Stimulated activated CD8-positive, alpha-beta memory T cell treated with anti-CD3 and anti-CD28 coated beads, Interleukin-4, amount 100 ng/mL, for 1 hour (primary cell): ENCODE measurements at places on chromosomes 6 and 20.

DNA sequence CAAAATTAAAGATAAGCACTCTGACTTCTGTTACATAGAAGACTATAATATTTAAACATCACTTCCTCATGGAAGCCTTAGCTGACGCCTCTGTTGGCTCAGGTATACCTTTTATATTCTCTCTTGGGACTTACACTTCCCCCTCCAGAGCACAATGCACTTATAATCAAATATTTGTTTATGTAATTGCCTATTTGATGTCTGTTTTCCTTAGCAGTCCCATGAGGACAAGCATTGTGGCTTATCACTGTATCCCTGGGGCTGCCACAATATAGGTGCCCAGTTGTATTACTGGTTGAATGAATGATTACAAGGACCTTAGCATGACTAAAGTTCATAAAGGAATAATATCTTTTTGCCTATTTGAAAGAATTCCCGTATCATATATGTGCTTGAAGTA, 186.7 kb upstream of the VGLL2 start:
- no peak for DNase-seq

- no peak for DNase-seq
These were observed 1.4 kb downstream of the PLAGL2 start for GRCh38 chr20:32205843-32206759.

DNA sequence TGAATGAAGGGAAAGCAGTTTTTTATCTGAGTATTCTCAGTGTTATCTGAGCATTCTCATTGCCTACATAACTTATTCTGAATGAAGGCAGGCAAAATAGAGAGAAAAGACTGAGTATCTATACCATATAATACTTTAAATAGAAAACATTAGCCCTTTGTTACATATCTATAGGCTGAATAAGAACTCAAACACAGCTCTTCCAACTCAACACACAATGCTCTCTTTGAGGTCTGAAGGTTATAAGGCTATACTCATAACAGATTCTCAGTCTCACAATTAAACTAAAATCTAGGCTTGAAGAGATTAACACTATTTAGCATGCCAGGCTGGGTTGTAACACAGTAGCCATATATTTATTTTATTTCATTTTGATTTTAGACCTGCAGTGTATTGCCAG, 56.9 kb downstream of the EYS start:
- DNase-seq, result no peak

DNA sequence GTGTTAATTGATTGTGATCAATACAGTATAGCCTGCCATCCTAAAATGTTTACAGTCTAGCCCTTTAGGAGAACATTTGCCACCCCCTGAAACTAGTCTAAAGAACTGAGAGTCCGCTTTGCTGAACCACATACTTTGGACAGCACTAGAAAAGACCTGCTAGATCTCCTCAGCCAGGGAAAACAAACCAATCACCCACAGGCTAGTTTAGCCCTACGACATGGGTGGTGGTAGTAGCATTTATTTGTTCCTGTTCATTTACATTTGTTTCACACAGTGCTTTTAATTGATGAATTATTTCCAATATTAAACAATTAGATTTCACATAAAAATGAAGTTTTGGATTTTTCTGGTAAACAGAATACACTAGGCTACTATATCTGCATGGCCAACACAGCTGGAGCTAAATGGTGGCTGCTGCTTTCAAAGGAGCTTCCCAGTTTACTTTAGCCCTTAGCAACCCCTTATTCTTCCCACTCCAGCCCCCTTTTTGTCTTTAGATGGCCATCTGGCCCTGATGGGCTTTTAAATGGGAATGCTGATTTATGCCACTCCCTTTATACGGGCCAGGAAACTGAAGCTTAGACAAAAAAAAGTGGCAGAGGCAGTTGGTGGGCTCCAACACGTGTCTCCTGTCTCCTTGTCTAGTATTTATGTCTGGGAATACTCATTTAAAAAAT, 72.4 kb downstream of the ADGRG6 start:
- DNase-seq, result no peak

DNA sequence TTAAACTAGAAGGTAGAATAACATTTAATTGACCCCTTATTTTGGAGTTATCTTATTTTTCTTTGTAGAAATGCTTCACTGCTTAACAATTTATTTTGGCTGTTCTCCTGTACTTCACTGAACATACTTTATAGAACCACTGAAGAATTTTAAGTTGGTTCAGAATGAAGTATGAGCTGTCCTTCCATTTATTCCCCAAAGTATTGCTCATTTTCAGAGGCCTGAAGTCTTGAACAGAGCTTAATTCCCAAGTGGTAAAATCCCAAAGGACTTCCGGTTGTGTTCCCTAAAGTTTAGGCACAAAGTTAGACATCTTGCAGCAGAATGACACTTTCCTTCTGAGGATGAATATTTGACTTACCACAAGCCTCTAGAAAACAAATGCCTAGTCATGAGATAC, 233.3 kb downstream of the TINAG start:
- no peak for DNase-seq

DNA sequence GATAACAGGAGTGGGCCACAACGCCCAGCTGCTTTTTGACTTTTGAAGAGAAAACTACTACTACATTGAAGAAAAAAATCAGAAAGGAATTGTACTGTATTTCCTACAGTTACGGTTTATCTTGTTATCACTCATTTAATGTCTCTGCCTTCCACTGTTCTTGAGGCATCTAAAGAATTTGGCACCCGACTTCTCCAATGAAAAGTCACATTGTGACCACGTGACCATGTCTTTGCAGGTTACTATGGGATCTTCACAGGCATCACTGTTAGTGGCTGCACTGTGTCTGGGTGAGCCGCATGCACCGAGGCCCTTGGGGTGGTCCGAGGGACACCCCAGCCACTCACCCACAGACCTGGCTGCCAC, 26.8 kb downstream of the RRBP1 start:
- no peak for DNase-seq

DNA sequence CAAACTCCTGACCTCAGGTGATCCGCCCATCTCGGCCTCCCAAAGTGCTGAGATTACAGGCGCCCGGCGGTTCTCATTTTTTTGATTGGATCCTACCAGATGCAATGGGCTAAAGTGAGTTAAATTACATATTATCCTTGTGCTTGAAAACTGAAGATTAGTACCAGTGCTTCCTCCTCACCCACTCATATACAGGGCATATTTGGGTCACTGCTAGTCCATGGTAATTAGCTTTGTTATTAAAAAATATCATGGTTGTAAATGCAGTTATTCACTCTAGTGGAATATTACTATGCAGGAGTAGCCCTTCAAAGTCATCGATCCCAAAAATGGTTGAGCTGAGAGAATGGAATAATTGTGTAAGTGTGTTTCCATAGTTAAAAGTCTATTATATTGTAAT, 26.5 kb downstream of the ZNF292 start:
- DNase-seq, result no peak

- DNase-seq, result no peak
These were observed 418.6 kb downstream of the CDKAL1 start for GRCh38 chr6:20952699-20953474.

DNA sequence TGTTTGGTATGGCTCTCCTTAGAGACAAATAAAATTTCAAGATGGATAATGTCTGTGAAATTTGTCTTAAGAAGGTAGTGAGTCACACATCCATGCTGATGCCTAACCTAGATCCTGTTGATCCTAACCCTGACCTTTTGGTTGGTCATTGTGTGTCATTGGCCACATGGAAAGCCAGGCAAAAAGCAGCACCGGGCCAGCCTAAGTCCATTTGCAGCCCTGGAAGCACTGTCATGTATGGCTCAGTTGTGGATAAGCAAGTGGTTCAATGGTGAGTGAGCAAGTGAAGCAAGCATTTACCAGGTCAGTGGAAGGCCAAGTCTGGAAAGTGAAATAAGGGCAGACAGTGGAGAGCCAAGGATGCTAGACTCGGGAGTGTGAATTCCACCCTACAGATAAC, 12.1 kb upstream of the XRN2 start:
- no peak for DNase-seq

- no peak for DNase-seq
These were observed 509 bp upstream of the TPD52L2 start for GRCh38 chr20:63864545-63864977.

GRCh38 chr20:56381501-56381900, 10.5 kb downstream of the AURKA start:
- DNase-seq, result no peak

- DNase-seq, result no peak
These were observed 109.2 kb upstream of the RALGAPA2 start for GRCh38 chr20:20821484-20822260.

DNA sequence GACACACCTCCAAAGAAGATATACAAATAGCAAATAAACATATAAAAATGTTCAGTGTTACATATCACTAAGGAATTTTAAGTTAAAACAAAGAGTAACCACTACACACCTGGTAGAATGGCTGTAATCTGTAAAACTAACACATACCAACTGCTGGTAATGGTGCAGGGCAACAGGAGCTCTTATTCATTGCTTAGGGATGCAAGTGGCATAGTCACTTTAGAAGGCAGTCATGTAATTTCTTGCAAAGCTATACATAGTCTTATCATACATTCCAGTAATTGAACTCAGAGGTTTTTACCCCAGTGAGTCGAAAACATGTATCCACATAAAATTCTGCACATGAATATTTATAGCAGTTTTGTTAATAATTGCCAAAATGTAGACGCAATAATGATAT, 906.8 kb upstream of the CITED2 start:
- DNase-seq, result no peak

- DNase-seq, result no peak
These were observed 88.8 kb upstream of the NFATC2 start for GRCh38 chr20:51631011-51631950.

DNA sequence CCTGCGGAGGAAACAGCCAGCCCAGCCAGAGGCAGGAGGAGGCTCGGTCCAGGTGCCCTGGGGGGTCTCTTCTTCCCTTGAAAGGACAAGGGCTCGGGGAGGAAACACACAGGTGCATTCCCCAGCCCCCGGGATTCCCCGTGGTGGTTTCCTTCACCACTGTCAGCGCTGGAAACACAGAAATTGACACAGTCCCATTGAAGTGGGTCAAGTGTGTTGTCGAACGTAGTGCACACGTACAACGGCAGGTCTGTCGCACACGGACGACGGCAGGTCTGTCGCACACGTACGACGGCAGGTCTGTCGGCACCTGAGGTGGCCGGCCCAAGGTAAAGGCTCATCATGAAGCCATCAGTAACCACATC, 80.9 kb downstream of the DLL1 start:
- DNase-seq, result no peak

GRCh38 chr6:121485359-121485811, 49.9 kb downstream of the GJA1 start:
- no peak for DNase-seq

DNA sequence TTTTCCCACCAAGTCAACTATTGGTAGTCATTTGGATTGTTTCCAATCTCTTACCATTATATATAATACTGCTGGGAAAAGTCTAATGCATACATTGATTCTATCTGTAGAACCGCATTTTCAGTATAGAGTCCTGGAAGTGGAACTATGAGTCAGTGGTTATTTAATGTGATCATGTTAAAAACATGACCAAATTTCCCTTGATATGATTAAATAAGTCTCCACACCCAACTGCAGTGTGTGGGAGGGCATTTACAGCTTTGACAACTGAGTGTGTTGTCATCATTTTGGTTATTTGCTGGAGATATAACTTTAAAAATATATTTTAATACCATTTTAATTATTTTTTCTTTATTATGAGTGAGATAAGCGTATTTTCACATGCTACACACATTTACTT, 1027.6 kb downstream of the EYS start:
- no peak for DNase-seq

- no peak for DNase-seq
These were observed 8.8 kb downstream of the SYNJ2 start for GRCh38 chr6:157990321-157991066.

GRCh38 chr20:47576516-47577033, 74.9 kb downstream of the NCOA3 start:
- DNase-seq, result no peak

DNA sequence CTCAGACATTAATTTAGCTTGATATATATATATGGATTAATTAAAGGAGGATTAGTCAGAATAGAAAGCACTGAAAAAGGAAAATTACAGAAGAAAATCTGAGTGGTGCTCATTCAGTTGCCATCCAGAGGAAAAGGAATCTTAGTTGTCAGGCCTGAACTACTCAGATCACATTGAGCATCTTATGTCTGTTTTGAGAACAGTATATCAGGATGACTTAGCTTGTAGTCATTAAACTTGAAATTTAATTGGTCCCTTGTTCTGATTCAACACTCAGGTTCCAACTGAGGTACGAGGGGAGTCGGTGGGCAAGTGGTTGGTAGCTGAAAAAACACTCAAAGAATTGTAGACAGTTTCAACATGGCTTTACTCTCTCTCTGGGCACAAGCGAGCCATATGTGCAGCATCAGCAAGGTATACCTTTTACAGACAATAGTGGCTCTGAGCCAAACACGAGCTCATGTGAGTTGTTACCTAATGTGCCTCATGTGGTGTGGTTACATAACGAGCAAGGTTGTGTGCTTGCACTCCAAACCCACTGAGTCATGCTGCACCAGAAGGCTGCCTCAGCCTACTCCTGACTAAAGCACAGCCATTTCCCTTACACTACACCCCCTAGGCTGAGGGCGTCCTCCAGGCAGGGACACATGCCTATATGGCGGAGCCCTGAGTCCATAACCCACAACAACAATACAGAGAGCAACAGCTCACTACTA, 73.0 kb upstream of the HMGN3 start:
- DNase-seq, result no peak

- DNase-seq, result no peak
These were observed 12.1 kb downstream of the PTCHD4 start for GRCh38 chr6:48098923-48099322.

GRCh38 chr6:45830441-45831139, 185.1 kb downstream of the CLIC5 start:
- DNase-seq, result no peak

DNA sequence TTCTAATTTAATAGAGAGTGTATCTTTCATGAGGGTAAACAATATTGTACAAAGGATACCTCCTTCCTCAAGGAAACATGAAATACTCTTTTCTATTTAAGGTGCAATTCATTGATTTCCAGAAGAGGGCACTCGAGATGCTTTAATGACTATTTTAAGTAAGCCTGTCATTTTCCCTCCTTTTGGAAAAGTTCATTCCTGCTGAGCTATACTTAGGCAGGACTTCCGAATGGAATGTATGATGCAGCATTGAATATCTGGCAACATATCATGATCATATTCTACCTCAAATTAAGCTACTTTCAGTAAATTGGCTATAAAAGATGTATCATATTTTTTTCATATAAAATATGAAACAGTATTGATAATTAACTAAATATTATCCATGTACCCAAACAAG, 5.0 kb downstream of the DST start:
- DNase-seq, result no peak

DNA sequence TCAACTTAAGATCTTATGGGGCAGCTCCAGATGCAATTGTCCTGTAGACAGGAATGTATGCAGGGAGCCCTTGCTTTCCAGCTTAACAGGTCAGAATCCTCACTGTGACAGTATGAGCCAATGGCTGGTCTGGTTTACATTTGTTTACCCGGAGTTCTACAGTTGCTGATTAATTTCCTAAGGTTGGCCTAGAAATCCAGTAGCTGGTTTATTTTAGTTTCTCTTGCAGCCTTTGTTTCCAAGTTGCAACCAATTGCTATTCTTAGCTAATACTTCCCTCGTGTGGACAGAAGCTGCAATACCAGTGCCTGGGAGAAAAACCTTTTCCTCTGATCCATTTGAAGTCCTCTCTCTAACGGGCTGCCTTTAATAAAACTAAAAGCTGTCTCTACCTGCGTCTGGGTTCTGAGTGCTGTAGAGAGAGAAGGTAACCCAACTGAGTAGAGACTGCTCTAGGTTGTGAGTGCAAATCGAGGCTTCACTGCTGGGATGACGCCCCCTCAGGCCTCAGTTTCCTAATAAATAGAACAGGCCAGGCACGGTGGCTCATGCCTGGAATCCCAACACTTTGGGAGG, 45.9 kb downstream of the ZNF217 start:
- DNase-seq, result no peak

GRCh38 chr6:42366011-42366705, 85.6 kb downstream of the TRERF1 start:
- DNase-seq, result no peak
